EL (cell line): ENCODE measurements at places on chromosomes 16 and 17.

- no peak for DNase-seq
Observed at GRCh38 chr16:85462714-85463611, 150.2 kb upstream of the GSE1 start.

DNA sequence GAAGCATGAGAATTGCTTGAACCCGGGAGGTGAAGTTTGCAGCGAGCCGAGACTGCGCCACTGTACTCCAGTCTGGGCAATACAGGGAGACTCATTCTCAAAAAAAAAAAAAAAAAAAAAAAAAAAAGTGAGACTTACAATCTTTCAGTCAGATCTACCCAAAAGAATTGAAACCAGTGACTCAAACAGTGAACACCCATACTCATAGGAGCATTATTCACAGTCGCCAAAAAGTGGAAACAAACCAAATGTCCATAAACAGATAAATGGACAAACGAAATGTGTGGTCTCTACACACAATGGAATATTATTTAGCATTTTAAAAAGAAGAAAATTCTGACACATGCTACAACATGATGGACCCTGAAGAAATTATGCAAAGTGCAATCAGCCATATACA, 9.1 kb upstream of the SCNN1B start:
- DNase-seq, result no peak

DNA sequence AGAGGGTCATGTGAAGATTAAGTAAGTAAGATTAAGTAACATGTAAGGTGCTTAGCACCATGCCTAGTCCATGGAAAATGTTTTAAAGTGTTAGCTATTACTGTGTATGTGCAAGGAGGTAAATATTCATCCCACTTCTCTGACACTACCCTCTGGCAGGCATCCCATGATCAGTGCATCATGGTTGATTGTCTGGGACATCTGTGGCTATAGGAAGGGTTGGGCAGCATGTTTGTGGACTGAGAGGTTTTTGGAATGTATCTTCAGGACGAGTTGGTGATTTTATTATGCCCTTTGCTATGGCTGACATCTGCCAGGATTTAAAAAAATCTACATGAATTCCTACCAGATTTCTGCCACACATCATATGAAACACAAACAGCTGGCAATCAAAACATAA, 6.5 kb upstream of the TAOK1 start:
- peak; percentile 70 for DNase-seq

GRCh38 chr17:63997341-63998048, 656 bp upstream of the PRR29 start:
- no peak for DNase-seq

- peak; percentile 76 for DNase-seq
Observed at GRCh38 chr16:1494129-1494640, 1.0 kb downstream of the TELO2 start.

GRCh38 chr17:14308965-14309879, 8.3 kb downstream of the HS3ST3B1 start:
- peak; percentile 93 for DNase-seq

GRCh38 chr16:78310990-78311561, 211.6 kb downstream of the WWOX start:
- no peak for DNase-seq
